ENCODE measurements at places on chromosomes 3 and 15.
A peak's percentile ranks its signal among the peaks of the same experiment; 100 is the strongest.

GRCh38 chr3:62094461-62094860 lies 278.9 kb downstream of the FEZF2 start:
- no peak for DNase-seq

DNA sequence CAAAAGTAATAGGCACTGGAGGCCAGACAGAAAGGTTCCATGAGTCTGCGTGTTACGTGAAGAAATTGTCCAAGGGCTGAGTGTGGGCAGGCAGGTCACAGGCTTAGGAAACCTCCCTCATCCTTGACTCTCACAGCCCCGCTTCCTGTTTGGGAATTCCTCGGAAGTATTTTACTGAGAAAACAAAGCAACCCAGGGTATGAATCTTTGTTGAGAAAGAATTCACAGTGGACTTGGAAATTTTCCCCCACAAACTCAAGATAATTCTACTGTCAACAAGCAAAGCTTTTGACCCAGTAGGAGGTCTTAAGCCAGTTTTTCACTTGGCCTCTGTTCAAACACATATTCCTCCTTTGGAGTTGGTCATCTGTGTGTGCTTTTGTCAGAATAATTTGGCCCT lies 377.1 kb upstream of the TPM1 start:
- no peak for DNase-seq

DNA sequence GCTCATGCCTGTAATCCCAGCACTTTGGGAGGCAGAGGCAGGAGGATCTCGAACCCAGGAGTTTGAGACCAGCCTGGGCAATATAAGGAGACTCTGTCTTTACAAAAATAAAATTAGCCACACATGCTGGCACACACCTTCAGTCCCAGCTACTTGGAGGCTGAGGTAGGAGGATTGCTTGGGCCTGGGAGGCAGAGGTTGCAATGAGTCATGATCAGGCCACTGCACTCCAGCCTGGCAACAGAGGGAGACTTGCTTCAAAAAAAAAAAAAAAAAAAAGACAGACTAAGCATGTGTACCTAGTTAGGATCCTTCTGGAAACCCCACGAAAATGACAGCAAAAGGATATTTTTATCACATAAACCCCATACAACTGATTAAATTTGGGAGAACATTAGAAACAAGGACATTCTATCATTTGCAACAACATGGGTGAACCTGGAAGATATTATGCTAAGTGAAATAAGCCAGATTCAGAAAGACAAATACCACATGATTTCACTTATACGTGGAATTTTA lies 44.9 kb downstream of the METTL6 start:
- DNase-seq = no peak

DNA sequence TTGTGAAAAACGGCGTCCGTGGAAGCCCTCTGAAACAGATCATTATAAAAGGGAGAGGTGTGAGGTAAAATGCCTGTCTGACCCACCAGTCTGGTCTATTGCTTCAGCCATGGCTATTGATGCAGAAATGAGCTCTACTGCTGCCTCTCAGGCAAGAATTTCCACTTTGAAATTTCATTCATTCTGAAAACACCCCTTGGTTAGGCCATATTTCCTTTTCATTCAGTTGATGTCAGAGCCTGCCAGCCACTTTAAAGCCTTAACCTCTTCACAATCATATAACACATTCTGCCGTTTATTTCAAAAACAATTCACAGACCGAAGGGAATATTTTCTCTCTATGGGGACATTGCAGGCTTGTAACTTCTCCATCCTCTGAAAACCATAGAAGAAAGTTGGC lies 71.9 kb downstream of the FOXB1 start:
- DNase-seq = no peak

- DNase-seq = peak; percentile 86
Observed at GRCh38 chr3:5122030-5122740, at the start of gene ARL8B. Gene ARL8B, plus strand, starts transcription at chr3:5122292. Its CDS starts 174 bp downstream, at chr3:5122466.

GRCh38 chr15:71052356-71052755 lies 62.9 kb upstream of the THSD4 start:
- no peak for DNase-seq

DNA sequence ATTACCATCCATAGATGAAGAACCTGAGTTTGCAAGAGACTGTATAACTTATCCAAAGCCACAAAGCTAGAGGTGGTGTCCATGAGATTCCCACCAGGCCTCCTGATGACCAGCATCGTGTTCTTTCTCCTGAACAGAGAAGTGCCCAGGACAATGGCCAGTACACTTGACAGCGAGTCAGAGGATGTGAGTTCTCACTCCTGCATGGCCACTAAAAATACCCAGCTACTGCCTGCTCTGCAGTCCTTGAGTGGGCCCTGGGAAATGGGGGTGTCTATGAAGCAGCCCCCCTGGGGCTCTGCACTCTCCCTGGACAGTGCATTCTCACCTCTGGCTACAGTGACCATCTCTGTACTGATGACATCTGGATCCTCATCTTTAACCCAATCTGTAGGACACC lies 201.2 kb downstream of the RPLP1 start:
- DNase-seq = no peak

DNA sequence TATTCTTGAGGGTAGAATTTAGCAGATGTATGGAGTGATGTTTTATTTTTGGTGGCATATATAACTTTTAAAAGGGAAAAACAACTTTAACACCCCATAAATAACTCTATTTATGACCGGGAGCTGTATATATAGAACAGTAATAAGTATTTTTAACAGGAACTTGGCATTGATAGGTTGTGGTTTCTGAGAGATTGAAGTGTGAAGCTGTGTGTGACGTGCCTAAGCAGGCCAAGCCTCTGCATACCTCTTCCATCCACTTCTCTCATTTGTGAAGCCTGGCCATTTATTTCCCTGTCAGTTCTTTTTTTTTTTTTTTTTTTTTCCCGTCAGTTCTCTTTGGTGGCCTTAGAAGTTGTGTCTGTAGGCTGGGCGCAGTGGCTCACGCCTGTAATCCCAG lies 23.0 kb downstream of the RBM5 start:
- DNase-seq = no peak

- no peak for DNase-seq
Observed at GRCh38 chr3:147937891-147938290, 528.7 kb downstream of the ZIC1 start.

DNA sequence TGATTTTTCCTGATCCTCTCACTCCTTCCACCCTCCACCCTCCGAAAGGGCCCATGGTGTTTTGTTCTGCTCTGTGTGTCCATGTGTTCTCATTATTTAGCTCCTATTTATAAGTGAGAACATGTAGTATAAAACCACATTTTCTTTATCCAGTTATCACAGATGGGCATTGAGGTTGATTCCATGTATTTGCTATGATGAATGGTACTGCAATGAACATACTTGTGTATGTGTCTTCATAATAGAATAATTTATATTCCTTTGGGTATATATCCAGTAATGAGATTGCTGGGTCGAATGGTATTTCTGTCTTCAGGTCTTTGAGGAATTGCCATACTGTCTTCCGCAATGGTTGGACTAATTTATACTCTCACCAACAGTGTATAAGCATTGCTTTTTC lies 126.0 kb downstream of the IMPG2 start:
- no peak for DNase-seq

All from activated CD4-positive, alpha-beta T cell treated with anti-CD3 and anti-CD28 coated beads for 1 hour (primary cell).